Type B pancreatic cell (in vitro differentiated cells): ENCODE measurements at places on chromosomes 7 and 10. TPM values are rescaled to one million over a fixed set of nuclear protein-coding genes. Genes with fewer than 3 reads are reported as not detected.

The GPR141 gene
- total RNA-seq, result 0.31 TPM in 1 of 2 replicates, not detected in the other

The CARD11 gene
- 11.6 and 43.1 TPM in 2 replicates for total RNA-seq

The PTPRZ1 gene
- total RNA-seq, result 20.7 and 43.4 TPM in 2 replicates

The NEUROD6 gene
- total RNA-seq, result not detected in 2 replicates

The SUN3 gene
- not detected in 2 replicates for total RNA-seq

The TUBAL3 gene
- 0.19 and 0.40 TPM in 2 replicates for total RNA-seq

The IFIT1B gene
- total RNA-seq, result not detected in 2 replicates

The SUFU gene
- total RNA-seq, result 18.5 and 29.4 TPM in 2 replicates

The GDI2 gene
- total RNA-seq, result 245 TPM in 2 replicates

The HOXA13 gene
- 0.75 and 1.5 TPM in 2 replicates for total RNA-seq

The DNAH11 gene
- 1.0 and 3.2 TPM in 2 replicates for total RNA-seq

The ANKRD30A gene
- not detected in 2 replicates for total RNA-seq

The HIPK2 gene
- total RNA-seq, result 84.7 and 89.1 TPM in 2 replicates

The ING3 gene
- 14.5 and 20.7 TPM in 2 replicates for total RNA-seq
